ENCODE measurements at places on chromosomes 3 and 15.
A peak's percentile ranks its signal among the peaks of the same experiment; 100 is the strongest.

- DNase-seq, result no peak
Observed at GRCh38 chr3:7800006-7800780, 701.4 kb upstream of the LMCD1 start.

GRCh38 chr3:141851411-141851810 is 25.0 kb upstream of the ATP1B3 start:
- no peak for DNase-seq

DNA sequence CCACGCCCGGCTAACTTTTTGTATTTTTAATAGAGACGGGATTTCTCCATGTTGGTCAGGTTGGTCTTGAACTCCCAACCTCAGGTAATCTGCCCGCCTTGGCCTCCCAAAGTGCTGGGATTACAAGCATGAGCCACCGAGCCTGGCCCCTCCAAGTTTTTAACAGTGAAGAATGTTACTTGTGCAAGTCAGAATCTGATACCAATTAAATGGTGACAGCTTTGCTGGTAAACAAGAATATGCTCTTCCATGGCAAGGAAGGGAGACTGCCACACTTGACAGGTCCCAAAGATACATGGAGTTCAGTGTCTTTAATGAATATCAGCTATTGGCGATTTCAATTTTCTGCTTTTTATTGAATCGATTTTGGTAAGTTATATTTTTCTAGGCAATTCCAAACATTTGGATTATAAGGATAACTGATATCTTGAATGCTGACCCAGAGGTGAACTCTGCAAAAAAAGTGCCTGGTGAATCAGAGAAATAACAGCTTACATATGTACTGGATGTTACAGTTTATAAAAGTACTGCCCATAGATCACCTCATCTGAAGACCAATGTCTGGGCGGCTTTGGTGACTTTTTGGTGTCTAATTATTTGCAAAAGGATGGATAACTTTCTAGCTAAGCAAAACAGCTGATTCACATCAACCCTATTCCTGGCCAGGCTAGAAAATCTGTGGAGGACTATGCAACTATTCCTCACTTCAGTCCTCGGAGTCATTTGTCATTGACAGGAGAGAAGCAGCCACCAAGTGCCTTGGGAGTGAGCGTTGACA is 1.2 kb downstream of the PARP16 start:
- DNase-seq, result no peak

DNA sequence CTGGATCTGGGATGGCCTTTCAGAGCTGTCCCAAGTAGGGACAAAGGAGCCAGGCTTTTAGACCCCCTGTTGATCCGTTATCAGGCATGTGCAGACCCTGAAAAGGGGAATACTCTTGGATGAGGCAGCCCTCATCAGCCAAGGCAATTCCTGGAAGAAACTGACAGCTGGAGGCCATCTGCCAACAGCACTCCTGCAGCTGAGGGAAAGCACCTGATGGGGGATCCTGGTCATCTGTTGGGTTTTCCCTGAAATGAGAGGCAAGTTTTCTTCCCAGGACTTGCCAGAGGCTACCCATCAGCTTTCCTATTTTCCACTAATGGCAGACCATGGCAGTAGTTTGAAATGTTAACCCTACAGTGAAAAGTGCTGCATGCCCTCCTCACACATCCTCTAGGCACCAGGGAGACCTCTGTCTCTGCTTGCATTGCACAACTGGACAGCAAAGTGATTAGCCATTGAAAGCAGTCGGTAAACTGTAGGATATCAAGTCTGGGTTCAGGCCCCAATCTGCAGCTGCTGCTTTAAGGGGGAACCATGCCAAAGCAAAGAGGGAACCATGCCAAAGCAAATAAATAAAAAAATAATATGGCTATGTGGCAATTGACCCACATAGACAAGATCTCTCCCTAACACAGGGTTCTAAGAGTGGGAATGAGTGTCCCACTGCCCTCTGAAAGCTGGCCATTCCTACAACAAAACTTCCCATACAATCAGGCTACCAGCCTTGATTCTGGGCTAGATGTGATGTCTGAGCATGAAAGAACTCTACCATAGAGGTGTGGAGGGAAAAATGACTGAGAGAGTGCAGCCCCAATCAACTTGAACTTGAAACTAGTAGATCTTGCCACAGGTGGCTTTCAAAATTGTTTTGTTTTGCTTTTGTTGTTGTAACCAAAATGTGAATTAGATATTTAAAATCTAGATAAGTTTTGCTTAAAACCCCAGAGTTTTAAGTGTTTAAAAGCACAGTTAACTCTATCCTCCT is 232.0 kb upstream of the STT3B start:
- no peak for DNase-seq

- no peak for DNase-seq
Observed at GRCh38 chr3:25885544-25885943, 95.7 kb downstream of the OXSM start.

- peak; percentile 47 for DNase-seq
Observed at GRCh38 chr15:72195101-72195511, 2.5 kb downstream of the GRAMD2A start.

DNA sequence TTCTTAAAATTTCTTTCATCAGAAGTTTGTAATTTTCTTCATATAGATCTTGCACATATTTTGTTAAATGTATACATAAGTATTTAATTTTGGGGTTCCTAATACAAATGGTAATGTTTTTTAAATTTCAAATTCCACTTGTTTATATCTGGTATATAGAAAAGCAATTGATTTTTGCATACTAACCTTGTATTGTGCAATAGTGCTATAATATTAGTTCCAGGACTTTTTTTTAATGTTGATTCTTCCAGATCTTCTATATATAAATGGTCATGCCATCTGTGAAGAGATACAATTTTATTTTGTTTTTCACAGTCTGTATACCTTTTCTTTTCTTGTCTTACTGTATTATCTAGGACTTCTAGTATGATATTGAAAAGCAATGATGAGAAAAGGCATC is 665.0 kb downstream of the OTOL1 start:
- DNase-seq, result no peak

Data from germinal center (tissue), 1 donor.